ENCODE measurements at places on chromosomes 2 and 18.

- DNase-seq: no peak
Observed at GRCh38 chr2:207697411-207697810, 14.0 kb upstream of the CCNYL1 start.

DNA sequence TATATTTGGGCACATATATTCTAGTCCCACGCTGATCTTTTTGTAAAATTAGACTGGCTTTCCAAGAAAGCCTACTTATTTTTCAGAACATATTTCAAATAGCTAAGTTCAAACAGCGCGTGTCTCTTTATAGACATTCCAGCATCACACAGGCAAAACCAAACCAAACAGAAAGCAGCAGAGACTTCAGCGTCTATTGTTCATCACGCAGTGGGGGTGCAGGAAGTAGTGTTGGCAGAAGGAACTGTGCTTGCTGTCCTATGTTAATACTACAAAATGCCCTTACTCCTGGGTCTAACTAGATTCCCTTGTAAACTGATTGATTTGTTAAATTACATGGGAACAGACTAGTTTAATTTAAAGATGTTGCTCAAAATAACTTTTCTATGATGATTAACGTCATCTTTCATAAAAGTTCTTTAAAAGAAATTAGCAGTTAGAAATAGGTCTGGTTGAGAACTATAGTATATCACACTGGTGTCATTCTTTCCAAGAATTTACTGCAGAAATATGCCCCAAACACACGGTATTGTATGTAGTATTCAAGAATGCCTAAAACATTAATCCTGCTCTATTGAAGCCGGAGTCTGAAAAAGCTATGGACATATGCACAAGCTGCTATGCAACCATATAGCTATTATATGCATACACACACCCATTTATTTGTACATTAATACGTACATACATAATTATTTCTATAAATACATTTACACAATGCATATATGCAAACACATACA is 436.3 kb downstream of the CBLN2 start:
- DNase-seq: peak; percentile 68

DNA sequence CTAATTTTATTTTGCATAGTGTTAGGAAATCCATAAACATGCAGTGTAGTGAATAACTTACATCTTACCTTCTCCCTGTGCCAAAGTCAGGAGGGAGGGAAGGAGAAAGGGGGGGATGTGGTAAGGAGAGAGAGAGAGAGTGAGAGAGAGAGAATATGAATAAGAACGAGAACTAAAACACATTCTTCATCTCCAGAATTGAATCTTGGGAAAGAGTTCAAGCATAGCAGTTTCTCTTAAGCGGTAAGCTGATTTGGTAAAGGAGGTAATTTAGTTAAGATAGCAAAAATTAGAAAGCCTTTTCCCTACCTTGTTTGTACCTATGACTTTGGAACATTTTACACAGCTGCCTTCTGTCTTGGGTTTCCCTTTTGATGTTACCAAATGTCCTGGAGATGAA is 15.7 kb downstream of the ERMN start:
- DNase-seq: no peak

- DNase-seq: no peak
Observed at GRCh38 chr2:143229952-143230351, 100.7 kb downstream of the ARHGAP15 start.

DNA sequence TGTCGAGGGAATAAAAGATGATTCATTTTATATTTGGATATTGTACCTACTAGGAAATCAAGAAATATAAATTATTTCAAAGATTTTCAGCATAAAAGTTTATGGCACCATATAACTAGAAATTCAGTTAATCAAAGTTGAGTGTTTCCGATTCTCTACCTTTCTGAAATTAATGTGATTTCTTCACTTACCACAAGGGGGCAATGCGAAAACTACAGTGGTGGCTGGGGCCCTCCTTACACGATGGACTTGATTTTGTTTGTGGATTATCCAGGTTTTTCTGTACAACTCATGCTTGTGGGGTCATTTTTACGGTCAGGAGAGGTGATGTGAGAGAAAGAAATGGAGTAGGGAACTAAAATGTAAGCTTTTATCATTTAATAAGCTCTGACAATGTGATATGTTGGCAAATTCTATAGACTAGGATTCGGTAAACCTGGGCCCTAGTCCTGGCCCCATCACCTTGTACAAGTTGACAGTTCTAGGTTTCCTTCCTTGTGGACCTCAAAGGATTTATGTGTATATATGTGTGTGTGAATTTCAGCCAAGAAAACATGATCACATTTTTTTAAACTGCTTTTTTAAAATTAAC is 47.6 kb downstream of the G6PC2 start:
- DNase-seq: no peak

GRCh38 chr18:35291166-35291565 is 1.1 kb upstream of the ZSCAN30 start:
- DNase-seq: no peak

- DNase-seq: no peak
Observed at GRCh38 chr2:238274152-238274865, 14.1 kb downstream of the PER2 start.

DNA sequence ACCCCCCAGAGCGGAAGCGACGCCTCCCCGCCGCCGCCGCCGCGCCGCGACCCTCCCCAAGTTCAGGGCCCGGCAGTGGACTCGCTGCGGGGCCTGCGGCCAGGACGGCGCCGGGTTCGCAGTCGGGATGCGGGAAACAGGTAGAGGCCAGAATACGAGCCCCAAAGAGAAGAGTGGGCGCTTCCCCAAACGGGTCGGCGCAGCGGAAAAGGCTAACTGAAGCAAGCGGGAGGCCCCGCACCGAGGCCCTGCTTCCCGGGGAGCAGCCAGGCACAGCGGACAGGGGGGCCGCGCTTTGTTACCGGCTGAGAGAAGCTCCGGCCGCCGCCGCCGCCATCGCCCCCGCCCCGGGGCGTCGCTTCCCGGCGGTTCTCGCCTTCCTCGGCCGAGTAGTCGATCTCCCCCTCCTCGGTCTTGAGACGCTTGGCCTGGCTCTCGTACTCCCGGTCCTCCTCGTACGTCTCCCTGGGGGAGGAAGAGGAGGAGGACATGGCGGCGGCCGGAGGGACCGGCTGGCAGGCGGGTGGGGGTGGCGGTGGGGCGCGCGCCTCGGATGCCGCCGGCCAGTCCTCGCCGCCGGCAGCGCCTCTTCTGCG is 494 bp downstream of the HNRNPLL start:
- peak; percentile 73 for DNase-seq

DNA sequence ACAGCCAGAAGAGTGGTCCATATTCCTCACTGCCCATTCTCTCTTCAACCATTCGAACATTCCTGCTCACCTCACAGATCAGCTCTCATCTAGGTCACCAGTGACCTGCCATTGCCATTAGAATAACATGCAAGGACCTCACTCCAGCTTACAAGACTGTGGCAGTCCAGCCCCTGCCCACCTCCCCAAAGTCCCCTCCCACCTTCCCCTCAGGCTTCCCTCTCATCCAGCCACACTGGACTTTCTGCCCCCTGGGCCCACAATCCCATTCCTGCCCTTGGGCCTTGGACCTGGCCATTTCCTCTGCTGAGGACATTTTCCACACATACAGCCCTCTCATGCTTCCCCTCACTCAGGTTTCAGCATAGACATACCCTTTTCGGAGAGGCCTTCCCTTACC is 5.2 kb upstream of the TMEM177 start:
- no peak for DNase-seq

DNA sequence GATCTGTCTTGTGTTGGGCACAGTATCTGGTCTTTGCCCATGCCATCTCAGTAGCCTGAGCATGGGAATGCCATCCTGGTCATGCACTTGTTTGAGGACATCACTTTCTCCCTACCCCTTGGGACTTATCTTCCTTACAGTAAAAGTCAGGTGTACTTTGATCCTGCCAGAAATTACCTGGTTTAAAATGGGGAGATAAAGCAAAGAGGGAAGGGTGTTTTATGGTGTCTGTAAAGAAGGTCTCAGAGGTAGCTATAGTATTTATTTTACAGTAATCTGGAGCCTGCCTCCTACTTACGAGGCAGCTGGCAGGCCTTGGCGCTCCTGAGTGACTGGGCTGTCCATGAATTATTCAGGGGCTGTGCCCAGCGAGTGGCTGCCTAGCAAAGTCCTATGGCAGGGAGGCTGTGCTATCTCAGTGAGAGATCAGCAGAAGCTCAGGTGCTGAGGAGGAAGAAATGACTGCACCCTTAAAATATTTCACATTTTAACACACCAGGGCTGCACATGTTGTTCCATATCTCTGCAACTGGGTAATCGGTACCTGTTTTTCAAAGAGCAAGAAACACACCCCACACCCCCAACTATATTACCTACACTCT is 93.9 kb downstream of the SPTBN1 start:
- no peak for DNase-seq

GRCh38 chr2:70510313-70510712 is 43.3 kb downstream of the TGFA start:
- DNase-seq: no peak

DNA sequence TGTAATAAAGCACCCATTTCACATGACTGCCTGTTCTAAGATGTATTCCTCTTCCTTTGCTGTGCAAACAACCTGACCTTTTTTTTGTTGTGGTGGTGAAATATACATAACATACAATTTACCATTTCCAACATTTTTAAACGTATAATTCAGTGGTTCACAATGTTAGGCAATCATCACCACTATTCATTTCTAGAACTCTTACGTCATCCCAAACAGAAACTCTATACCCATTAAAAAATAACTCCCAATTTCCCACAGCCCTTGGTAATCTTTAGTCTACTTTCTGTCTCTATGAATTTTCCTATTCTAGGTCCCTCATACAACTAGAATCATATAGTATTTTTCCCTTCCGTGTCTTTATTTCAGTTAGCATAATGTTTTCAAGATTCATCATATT is 36.7 kb downstream of the RND3 start:
- DNase-seq: no peak

- DNase-seq: no peak
Observed at GRCh38 chr2:67880291-67880761, 182.5 kb downstream of the C1D start.

- no peak for DNase-seq
Observed at GRCh38 chr18:29250843-29251242, 1073.9 kb upstream of the CDH2 start.

GRCh38 chr2:133843551-133843950 is 275.3 kb upstream of the NCKAP5 start:
- DNase-seq: no peak

- no peak for DNase-seq
Observed at GRCh38 chr18:63004466-63005089, 289.2 kb downstream of the PHLPP1 start.

- DNase-seq: no peak
Observed at GRCh38 chr2:166458674-166459073, 35.4 kb downstream of the SCN7A start.

DNA sequence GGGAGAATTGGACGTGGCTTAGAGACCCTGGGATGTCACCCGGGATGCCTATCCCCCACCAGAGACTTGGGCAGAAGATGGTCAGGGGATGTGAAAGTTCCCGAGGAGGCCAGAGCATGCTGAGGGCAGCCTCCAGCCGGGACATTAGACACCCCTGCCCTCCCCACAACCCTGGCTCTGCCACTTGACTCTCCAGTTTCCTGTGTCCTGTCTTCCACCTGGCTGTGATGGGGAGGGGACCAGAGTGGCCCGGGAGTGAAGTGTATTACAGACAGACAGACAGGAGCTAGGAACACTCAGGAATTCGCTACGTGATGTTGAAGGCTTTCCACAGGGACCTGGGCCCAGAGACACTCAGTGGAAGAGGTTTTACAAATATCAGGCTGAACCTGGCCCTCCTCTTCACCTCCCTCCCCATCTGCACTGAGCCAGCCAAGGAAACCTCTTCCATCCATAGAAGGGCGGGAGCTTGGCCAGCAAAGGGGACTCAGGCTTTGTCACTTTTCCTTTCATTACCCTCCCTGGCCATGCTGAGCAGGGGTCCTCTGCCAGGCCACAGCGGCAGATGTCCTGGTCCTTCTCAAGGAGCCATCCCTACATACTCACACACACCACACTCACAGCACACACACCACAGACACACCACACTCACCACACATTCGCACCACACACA is 60.7 kb downstream of the SDC1 start:
- peak; percentile 22 for DNase-seq

DNA sequence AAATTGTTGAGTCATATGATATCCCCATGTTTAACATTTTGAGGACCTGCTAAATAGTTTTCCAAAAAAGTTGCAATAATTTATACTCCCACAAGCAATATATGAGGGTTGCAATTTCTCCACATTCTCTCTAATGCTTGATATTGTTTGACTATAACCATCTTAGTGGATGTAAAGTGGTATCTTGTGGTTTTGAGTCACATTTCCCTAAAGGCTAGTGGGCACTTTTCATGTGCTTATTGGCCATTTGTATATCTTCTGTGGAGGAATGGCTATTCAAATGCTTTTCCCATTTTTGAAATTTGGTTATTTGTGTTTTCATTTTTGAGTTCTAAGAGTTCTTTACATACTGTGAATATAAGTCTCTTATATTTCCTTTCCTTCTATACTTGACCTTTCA is 82.7 kb downstream of the SCG2 start:
- DNase-seq: no peak

DNA sequence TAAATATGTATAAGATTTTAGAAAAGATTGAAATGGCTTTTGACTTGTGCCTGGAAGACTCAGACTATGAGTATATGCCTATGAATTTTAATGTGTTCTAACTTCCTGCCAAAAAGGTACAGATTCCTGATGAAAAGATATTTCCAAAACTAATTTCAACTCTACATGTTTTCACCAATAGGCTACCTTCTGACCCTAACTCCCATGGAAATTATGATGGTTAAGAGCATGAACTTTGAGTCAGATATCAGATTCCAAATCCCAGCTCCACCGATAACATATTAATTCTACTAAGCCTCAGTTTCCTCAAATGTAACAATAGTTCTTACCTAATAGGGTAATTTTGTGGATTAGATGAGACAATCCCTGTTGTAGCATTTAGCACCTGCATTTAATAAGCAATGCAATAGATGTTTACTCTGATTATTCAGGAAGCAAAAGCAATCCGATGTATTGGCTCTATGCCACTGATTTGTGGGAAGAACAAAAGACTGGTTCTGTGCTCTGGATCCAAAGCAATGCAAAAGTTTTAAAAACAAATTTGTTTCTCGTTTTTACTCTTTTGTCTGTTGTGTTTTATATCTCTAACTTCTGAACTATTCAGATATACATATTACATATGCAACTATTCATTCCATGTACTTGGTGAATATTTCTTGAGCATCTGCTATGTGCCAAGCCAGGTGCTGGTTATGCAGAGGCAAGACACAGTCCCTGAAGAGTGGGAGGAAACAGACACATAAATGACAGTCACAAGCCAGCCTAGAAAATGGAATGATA is 115.4 kb downstream of the GATA6 start:
- DNase-seq: no peak

DNA sequence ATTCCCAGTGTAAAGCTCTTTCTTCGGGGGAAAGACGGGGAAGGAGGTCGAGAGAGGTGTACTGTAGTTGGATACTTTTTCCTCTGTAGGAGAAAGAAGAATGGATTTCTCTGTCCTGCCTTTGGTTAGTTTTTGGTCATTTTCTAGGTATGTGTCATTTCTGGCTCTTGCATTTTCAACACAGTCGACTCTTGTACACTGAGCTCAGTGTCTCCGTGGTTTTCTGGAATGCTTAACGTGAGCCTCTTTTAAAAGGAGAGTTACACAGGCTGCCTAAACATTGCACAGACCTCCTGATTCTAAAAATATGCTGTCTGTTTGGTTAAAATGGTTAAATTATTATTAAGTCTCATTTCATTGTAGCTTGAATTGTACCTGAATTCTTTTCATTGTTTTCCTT is 21.8 kb upstream of the GLS start:
- DNase-seq: no peak

- no peak for DNase-seq
Observed at GRCh38 chr2:194465641-194466040, 1191.4 kb upstream of the SLC39A10 start.

Measured in lung (tissue), 17 donors.